CD4-positive, alpha-beta T cell treated with Interleukin-21 for 1 hour (primary cell): ENCODE measurements at places on chromosomes 2 and 18.

DNA sequence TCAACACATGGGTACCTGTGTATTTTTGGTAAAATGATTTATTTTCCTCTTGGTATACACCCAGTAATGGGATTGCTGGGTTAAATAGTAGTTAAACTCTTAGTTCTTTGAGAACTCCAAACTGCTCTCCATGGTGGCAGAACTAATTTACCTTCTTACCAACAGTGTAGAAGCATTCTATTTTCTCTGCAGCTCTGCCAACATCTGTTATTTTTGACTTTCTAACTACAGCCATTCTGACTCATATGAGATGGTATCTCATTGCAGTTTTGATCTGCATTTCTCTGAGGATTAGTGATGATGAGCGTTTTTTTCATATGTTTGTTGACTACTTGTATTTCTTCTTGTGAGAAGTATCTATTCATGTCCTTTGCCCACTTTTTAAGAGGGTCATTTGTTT is 180.6 kb downstream of the FSIP2 start:
- no peak for DNase-seq

DNA sequence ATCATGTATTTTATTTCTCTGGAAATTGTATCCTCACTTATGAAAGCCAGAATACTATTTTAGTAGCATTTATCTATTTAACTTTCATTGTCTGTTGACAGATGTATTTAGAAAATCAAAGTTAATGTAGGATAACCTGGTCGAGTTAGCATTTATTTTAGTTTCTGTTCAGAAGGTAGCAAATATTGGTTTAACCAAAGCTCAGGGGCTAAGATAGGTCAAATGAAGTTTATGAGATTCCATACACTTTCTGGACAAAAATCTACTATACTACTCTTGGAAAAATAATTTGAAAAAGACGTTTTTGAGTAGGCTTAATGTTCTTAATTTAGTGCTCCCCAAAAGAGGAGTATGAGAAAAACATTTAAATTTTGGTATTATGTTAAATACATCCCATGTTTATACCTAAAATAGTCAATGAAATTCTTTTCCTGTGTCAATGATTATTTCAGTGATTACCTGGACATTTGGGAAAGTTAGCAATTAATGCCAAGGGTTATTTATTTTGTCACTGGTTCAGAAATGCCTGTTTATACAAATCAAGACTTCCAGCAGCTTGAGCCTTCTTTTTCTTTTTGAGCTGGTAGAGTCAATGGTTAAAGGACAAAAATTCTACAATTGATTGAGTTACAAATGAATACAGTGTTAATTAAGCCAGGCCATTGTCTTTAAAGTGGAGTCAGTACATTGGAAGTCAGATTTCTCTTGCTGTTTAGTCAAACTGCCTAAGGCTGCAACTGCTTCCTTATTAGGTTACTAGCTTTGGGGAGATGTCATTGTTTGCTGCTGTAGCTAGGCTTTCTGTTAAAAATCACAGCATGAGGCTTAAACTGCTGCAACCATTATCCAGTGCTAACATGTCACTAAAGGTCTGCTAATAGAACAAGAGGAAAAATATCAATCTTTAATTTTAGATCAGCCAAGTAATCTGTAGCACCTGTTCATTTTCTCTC is 182.3 kb downstream of the CAMKMT start:
- no peak for DNase-seq

DNA sequence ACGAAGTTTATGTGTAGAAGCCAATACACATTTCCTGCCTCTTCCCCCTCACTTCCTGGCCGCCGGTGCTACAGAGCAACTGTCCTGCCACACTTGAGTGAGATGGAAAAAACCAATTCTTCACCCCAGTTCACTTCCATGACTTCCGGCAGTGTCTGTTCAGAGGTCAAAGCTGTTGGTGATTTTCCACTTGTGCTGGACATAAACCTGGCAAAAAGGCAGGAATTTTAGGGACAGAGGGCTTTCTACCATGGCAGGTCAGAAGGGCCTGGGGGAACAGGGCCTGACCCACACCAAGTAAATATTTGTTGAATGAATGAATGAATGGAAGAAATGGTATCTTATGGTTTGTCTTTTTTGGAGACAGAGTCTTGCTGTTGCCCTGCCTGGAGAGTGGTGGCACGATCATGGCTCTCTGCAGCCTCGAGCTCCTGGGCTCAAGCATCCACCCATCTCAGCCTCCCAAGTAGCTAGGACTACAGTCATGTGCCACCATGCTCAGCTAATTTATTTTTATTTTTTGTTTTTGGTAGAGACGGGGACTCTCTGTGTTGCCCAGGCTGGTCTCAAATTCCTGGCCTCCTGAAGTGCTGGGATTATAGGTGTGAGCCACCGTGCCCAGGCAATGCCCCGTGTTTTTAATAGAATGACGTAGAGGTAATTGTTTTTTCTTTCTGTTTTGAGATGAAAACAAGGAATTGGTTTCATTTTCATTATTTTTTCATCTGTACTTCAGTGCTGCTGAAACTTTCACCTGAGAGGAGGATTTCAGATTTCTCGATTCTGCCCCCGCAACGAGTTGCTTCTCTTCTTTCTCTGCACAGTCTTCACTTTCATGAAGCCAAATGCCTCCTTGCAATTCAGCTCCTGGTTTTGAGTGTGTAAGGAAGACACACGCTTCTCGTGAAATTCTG is 48.0 kb upstream of the LPIN2 start:
- DNase-seq, result peak; percentile 76

- DNase-seq, result no peak
These were observed 97.7 kb downstream of the GYPC start for GRCh38 chr2:126753501-126754212.

GRCh38 chr2:67625178-67625577 is 228.0 kb downstream of the ETAA1 start:
- no peak for DNase-seq

DNA sequence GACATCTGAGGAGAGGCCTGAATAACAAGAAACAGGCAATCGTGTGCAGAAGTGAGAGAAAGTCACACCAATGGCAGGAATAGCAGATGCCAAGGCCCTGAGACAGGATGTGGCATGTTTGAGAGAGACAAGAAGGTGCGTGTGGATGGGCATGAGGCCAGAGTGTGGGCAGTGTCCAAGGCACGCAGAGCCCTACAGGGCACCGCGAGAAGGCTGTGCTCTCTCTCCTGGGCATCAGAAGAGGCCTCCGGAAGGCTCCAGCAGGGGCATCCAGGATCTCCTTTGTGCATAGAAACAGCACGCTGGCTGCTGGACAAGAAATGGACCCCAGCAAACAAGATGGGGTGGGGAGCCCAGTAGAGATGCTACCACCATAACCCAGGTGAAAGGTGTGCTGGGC is 239.0 kb upstream of the RAB6C start:
- no peak for DNase-seq

- no peak for DNase-seq
These were observed 25.2 kb downstream of the CASP8 start for GRCh38 chr2:201285499-201285898.

DNA sequence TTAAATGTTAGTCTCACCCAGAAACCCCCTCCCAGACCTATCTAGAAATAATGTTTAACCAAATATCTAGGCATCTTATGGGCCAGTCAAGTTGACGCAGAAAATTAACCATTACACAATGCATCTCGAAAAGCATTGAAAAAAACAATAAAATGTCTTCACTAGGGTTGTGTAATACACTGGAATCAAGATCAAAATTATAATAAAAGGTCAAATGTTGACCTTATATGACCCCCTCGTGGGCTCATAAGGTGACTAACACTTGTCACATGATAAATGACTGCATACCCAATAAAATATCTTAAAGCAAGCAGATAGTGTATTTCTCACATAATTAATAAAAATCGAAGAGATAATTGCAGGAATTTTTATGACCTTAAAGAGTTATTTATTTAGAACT is 447.9 kb upstream of the DSEL start:
- DNase-seq, result no peak

DNA sequence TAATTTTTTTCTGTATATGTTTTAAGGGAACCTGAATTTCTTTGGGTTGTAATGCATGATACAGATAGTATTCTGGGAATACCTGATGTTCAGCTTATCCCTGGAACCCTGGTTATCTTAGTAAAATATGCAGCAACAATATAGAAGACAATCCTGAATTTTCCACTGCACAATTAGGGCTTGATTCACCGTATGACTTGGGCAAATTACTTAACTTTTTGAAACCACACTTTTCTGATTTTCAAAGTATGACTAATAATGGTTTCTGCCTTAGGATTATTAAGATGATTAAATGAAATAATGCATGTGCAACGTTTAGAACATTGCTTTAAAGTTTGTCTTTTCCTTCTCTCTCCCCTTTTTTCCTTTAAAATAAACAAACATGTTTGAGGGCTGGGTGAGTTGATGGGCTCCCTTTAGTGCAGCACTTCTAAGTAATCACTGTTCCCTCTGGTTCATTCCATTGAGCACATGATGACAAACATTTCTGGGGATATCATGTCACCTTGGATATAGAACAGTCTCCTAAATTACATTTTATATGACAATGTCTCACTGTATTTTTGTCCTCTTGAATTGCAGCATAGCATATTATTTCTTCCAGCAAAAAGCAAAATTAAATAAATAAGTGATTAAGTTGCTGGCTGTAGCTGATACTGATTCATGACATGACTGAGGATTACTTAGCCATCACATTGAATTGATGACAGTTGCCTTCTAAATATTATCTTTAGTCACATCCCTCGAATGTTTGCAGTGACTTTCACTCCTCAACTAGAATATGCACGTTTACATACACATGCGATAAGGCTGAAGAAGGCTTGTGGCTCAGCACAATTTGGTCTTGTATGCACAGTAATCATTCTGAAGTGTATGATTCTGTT is 254.5 kb downstream of the NEDD4L start:
- DNase-seq, result no peak

DNA sequence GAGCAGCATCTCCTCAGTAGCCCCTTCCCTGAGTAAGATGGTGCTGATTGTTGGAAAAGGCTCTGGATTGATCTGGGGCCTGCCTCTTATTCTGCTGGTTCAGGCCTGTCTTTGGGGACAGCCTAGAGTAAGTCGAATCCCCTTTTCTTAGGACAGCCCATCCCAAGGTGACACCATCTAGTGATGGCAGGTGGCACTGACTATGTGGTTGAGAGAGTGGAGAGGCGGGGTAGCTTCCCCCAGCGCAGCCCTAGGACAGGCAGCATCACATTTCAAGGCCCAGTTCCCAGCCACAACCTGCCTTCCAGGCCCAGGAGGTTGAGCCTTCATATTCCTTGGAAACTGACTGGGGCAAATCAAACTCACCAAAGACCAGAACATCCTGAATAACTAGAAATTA is 69.1 kb upstream of the B3GNT7 start:
- DNase-seq, result no peak

DNA sequence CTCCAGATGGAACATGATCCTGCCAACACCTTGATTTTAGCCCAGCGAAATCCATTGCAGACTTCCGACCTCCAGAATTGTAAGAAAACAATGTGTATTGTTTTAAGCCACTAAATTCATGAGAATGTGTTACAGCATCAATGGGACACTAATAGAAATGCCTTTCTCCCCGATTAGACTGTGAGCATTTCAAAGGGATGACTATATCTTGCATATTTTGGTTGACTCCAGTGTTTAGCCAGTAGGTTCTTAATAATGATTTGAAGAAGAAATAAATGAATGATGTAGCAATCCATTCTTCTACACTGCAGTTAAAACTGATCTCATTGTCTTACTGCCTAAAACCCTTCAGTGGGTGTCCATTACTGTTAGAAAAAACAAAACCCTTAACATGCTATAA is 67.4 kb upstream of the ACVR1C start:
- DNase-seq, result no peak

- no peak for DNase-seq
These were observed 283.7 kb upstream of the VWC2L start for GRCh38 chr2:214127170-214127569.

- peak; percentile 46 for DNase-seq
These were observed 300.0 kb downstream of the PDE11A start for GRCh38 chr2:177772529-177772928.

- DNase-seq, result no peak
These were observed 6.4 kb downstream of the DPP4 start for GRCh38 chr2:162067596-162067995.

DNA sequence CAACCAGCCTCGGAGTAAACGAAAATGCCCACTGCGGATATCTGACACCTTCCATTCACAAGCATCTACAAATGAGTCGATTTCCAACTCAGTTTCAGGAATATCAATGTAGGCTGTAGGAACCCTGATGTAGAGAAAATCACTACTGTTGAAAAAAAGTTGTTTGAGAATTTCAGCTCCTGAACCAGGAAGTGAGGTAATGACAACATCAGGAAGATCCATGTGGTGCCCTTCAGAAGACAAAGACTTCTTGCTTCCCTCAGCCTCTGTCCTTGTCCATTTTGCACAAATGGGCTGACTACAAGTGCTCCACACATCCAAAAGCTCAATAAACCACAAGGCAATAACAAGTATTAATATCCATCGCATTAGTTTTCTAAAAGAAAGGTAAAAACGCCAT is 4.7 kb downstream of the DSEL start:
- no peak for DNase-seq

- no peak for DNase-seq
These were observed 71.3 kb downstream of the CCDC93 start for GRCh38 chr2:117942551-117942950.

- DNase-seq, result no peak
These were observed 28.6 kb downstream of the CROCC2 start for GRCh38 chr2:240934701-240935102.
